ENCODE measurements at places on chromosomes 3 and 15.

GRCh38 chr15:57301307-57301706, 75.0 kb upstream of the CGNL1 start:
- DNase-seq: no peak

DNA sequence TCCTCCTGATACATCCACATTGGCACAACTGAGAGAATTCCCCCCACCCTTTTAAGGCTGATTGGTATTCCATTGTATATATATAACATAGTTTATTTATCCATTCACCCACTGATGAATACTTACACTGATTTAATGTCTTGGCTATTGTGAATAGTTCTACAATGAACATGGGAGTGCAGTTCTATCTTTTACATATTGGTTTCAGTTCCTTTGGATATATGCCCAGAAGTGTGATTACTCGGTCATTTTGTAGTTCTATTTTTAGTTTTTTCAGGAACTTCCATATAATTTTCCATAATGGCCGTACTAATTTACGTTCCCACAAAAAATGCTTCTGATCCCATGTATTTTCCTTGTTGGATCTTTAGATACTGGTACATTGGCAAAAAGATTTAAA, 135.3 kb downstream of the FMN1 start:
- no peak for DNase-seq

DNA sequence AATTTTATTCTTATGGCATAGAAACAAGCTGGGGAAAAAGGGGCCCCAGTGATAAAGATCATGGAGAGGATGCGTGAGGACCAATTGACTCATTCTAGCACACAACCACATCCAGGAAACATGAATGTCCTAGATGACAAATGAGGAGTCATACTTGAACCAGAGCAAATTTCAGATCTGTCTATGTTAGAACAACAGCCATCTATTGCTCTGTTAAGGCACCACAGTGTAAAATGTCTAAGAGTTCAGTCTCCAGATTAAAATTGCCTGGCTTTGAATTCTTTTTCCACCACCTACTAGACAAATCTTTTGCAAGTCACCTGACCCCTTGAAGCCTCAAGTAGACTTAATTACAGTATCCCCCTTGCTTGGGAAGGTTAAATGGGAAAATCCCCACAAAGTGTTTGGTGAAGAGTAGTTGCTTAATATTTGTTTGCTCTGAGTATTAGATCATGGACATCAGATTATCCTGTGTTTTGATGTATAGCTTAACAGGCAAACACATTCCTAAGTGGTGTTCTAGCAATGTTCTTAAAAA, 258.7 kb upstream of the TGFBR2 start:
- no peak for DNase-seq

DNA sequence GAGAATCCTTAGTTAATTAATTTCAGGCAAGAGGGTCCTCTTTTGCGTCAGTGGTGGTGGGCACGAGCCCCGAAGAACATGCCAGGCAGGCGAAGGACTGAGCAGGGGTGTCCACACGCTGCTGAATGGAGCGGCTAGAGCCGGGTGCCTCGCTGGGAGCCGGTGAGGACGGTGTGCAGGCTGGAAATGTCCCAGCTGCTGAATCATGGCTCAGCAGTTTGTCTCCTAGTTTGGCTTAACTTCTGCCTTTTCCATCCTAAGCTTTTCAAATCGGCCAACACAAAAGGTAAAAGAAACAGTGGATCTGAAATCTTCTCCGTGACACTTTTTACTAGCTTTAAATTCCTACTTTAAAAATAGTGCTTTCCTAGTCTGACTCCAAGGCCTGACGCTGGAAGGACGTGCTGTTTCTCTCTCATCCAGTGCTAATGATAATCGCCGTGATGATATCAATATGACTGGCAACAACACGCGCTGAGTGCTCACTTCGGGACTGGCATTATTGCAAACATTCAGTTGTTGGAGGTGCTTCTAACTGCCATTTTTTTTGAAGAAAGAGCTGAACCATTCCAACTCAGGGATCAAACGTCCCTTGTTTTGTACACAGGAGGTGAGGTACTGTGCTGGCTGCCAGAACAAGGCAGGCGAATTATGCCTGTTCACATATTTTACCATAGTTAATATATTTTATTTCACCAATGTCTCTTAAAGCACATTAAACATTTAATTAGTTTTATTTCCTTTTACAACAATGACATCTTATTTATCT, 19.8 kb downstream of the PCSK6 start:
- peak; percentile 51 for DNase-seq

DNA sequence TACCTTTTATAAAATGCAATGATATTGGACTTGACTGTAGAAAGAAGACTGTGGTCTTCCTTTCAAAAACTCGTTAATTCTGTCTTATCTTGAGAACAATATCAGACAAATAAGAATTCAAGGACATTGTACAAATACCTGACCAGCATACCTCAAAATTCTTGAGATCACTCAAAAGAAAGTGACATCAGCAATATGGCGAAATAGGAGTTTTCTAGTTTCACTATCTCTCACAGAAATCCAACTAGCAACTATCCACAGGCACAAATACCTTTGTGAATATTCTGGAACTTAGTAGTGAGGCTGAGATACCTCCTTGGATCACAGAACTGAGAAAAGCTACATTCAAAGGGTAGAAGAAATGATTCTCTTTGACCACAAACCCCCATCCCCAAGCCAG, 419.7 kb downstream of the ZNF385D start:
- DNase-seq: no peak

- peak; percentile 86 for DNase-seq
These were observed 539 bp upstream of the LAMB2 start for GRCh38 chr3:49133226-49133951.

DNA sequence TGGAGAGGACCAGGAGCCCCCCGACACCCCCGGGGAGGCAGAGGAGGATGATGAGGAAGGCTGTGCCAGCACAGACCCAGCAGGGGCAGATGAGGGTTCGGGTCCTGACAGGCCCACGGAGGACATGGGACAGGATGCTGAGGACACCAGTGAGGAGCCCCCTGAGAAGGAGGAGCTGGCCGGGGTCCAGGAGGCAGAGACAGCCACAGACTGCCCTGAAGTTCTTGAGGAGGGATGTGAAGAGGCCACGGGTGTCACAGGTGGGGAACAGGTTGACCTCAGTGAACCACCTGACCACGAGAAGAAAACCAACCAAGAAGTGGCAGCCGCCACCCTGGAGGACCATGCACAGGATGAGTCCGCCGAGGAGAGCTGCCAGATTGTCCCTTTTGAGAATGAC, 909 bp downstream of the FGD5 start:
- DNase-seq: no peak
